ENCODE measurements at places on chromosomes 11 and 22.

DNA sequence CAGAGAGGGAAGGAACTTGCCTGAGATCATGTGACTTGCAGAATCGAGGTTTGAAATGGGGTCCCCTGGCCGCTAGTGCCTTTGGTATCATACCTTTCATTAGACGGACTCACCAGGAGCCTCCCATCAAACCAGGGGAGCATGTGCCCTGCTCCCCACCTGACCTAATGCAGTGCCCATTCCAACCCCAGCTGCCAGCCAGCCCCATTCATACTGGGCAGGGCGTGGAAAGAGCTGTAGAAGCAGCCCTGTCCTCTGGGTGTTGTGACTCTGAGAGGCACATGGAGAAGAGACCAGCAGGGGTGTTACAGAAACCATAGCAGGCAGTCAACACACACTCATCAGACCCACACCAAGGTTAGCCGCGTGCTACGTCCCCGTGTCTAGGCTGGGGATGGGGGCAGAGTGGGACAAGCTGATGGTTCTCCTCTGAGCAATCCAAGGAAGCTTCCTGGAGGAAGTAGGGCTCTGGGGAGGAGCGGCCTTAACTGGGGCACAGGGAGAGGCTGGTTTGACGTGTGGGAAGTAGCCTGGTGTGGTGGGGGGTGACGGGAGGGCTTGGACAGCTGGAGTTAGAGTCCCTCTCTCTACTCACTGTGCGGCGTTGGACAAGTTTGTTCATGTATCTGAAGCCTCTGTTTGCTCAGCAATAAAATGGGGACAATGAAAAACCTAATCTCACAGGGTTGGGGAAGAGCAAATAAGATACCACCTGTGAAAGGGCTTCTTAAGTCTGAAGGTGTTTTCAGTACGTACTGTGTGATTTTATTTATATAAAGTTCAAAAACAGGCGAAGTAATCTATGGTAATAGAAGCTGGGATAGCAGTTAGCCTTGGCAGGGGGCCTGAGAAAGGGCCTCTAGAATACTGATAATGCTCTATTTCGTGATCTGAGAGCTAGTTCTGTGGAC, 14.0 kb downstream of the GRIK4 start:
- DNase-seq: no peak

DNA sequence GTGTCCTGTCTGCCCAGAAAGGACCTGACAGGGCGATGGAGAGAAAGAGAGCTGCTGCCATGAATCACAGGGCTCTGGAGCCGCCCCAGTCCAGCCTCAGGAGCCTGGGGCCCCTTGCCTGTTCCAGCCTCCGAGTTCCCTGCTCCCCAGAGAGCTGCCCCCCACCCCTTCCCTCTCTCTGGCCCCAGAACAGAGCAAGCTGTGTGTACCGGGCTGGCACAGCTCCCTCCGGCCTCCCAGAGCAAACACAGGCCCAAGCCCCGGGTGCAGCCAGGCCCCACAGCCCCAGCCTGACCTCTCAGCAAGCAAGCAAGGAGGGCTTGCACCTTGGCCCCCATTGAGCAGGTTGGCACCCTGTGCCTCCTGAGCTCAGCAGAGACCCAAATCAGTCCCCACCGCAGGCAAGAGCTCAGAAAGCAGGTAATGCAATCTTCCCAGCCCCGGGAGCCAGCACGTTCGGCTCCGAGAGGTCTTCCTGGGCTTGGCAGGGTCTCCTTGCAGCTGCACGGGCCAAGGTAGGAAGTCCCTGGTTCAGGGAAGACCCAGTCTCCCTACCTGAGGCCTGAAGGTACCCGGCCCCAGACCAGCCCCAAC, 1.4 kb downstream of the PACSIN3 start:
- DNase-seq: no peak

GRCh38 chr11:128891913-128892398, 800 bp downstream of the KCNJ5 start:
- DNase-seq: no peak

- no peak for DNase-seq
Measured at GRCh38 chr22:39253435-39254070, 8.8 kb upstream of the PDGFB start.

DNA sequence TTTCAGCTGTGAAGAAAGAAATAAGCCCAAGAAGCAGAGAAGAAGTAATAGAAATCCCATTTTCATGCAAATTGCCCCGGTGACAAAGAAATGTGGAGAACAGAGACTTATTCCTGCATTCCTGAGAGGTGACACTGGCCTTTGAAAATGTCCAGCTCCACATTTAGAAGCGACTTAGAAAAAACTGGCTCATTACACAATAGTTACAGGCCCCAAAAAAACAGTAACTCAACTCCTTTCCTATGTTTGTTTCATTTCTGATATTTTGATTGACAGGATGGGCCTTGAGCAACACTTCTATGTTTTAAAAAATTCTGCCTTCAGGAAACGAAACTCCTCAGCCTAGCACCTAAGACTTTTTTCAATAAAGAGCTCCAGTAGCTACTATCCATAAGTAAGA, 726.9 kb upstream of the TENM4 start:
- DNase-seq: no peak

- DNase-seq: no peak
Measured at GRCh38 chr22:46754110-46754799, 8.2 kb upstream of the TBC1D22A start.

- DNase-seq: no peak
Measured at GRCh38 chr22:48589901-48590300, 1237.8 kb downstream of the BRD1 start.

- no peak for DNase-seq
Measured at GRCh38 chr11:131671320-131671719, 300.9 kb downstream of the NTM start.

GRCh38 chr11:6096417-6096816, 11.1 kb upstream of the OR56B4 start:
- DNase-seq: no peak

DNA sequence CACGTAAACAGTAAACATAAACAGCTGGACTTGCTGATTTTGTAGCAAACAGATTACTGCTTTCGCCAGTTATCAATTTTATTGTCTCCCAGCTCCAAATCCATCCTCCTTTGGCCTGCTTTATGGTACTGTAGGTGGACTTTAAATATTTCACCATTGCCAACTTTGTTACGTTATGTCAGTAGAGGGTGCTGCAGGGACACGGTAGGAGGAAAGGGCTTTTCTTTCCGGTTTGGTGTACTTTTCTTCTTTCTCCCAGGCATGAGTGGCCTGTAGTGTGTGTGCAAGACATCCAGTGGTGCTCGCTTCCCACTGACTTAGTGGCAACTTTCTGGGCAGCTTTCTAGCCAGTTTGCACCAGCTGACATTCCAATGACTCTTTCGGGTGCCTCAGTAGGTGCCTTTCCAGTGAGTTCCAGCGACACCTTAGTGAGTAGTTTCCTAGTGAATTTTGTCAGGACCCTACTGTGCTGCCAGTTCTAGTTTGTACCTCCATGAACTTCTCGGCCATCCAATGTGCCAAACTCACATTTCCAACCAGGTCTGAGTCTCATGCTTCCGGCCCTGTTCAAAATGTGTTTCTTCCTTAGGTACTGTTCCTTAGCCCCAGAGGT, 267.6 kb upstream of the TENM4 start:
- peak; percentile 45 for DNase-seq

DNA sequence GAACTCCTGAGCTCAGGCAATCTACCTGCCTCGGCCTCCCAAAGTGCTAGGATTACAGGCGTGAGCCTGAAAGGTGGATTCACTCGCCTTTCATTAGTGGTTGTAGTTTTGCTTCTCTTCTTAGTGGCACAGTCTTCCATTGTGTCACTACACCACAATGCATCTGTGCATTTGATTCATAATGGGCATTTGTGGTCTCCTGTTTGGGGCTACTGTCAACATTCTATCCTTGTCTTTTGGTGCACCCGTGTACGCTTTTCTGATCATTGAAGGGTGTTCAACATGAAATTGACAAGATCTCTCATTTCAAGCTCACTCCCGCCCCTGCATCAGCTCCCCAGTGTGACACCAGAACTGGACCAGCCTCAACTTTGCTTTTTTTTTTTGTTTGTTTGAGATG, 2.0 kb upstream of the SYT12 start:
- DNase-seq: no peak

DNA sequence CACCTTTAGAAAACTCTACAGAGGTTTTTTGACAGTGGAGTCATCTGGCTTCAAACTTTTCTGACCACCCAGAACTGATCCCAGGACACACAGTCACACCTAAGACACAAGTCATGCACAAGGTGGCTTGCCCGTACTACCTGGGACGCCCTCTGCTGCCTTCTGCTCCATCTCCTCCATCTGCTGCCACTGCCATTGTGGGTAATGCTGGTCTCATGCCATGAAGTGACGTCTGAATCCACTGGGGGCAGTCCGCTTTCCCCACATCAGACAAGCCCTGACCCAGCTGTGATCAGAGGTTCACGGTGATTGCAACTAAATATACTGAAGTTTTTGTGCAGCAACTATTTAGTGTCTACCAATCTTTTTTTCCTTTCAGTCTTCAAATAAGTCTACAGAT, 5.4 kb upstream of the NDUFS8 start:
- no peak for DNase-seq
